ENCODE measurements at places on chromosomes 5 and 9. TPM values are rescaled to one million over a fixed set of nuclear protein-coding genes. Genes with fewer than 3 reads are reported as not detected.
A peak's percentile ranks its signal among the peaks of the same experiment; 100 is the strongest.

DNA sequence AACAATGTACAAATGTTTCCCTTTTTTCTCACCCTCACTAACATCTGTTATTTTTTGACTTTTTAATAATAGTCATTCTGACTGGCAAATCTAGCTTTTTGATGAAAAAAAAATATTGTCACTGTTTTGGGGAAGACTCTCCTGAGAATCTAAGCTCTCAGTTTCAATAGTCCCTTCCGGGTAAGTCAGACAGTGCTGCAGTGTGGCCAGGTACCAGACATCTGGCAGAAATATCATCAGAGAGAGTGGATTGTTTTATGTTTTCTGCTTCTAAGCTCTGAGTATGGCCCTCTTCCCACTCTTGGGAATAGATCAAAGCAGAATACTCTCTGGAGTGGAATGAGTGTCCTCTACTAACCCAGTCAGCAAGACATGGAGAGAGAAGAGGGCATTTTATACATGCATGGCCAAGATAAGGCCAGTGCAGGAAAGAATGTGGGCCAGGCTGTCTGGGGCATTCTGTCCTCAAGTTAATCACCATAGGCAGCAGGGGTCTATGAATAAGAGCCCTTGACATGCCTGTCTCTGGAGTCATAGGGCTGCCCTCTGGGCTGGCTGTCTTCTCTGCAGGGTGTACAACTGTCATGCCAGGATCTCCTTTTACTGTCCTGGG is 38.5 kb upstream of the OR2S2 start:
- H3K36me3 ChIP-seq, result no peaks in the 10 kb centered on the region
- DNase-seq, result no peak
- no peak overlapping the region for H3K4me3 ChIP-seq
- H3K27ac ChIP-seq, result no peak overlapping the region
- H3K4me1 ChIP-seq, result no peaks in the 10 kb centered on the region

DNA sequence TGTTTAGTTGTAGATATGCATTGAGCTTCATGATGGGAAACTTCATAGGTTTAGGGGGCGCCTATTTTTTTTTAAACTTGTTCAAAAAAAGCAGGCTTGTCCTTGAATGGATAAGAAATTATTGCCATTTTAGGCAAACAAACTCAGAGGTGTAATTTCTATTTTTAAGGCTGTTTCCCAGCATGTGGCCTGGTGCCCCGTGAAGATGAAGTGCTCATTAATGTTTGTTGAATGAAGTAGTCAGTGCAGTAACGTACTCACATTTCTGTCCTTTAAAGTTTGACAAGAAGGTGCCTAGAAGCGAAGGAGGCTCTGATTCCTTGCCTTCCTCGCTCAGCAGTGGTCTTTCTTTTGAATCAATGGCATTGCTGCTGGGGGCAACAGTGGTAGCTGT is 54.3 kb downstream of the ZNF618 start:
- no peak for DNase-seq
- H3K4me1 ChIP-seq, result no peaks in the 10 kb centered on the region
- no peak overlapping the region for H3K27ac ChIP-seq
- no peak overlapping the region for H3K4me3 ChIP-seq

GRCh38 chr5:65928322-65928752 is 2.0 kb downstream of the ERBIN start:
- H3K4me3 ChIP-seq, result peak overlapping the region; percentile 98
- H3K36me3 ChIP-seq, result no peaks in the 10 kb centered on the region
- no peak for DNase-seq
- peaks cover 26% of the 10 kb centered on the region for H3K4me1 ChIP-seq
- no peaks in the 10 kb centered on the region for H3K27me3 ChIP-seq

DNA sequence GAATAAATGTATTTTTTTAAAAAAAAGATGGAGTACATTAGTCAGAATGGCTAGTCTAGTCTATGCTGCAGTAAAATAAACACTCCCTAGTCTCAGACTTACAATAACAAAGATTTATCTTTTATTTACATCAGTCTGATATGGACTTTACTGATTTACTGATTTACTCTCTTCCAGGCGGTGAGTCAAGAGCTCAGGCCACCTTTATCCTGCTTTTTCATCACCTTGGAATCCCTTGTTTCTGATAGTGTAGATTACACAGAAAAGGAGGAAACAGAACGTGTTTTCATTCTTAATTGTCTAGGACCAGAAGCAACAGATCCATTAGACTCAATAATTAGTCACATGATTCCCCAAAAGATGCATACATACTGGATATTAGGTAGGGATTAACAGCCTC is 290.1 kb upstream of the TRPC7 start:
- H3K4me3 ChIP-seq, result no peak overlapping the region
- H3K27me3 ChIP-seq, result no peaks in the 10 kb centered on the region
- H3K27ac ChIP-seq, result no peak overlapping the region
- H3K4me1 ChIP-seq, result peaks cover 4% of the 10 kb centered on the region
- H3K36me3 ChIP-seq, result no peaks in the 10 kb centered on the region

Gene WDR31
- total RNA-seq, result 1.9 TPM

Gene DOLK
- 25.9 TPM for total RNA-seq

GRCh38 chr5:175448276-175448675 is 4.3 kb upstream of the DRD1 start:
- no peaks in the 10 kb centered on the region for H3K36me3 ChIP-seq
- DNase-seq, result no peak
- H3K4me3 ChIP-seq, result no peak overlapping the region
- no peak overlapping the region for H3K27ac ChIP-seq
- H3K27me3 ChIP-seq, result no peaks in the 10 kb centered on the region

GRCh38 chr5:137826067-137826466 is 41.6 kb upstream of the MYOT start:
- DNase-seq, result no peak
- no peak overlapping the region for H3K27ac ChIP-seq
- H3K4me3 ChIP-seq, result no peak overlapping the region
- H3K36me3 ChIP-seq, result no peaks in the 10 kb centered on the region
- no peaks in the 10 kb centered on the region for H3K27me3 ChIP-seq

- no peaks in the 10 kb centered on the region for H3K27me3 ChIP-seq
- H3K4me3 ChIP-seq, result no peak overlapping the region
- no peaks in the 10 kb centered on the region for H3K36me3 ChIP-seq
- DNase-seq, result no peak
Observed at GRCh38 chr9:129637673-129638439, 4.1 kb downstream of the ASB6 start.

Gene KIF2A
- 65.6 TPM for total RNA-seq

- no peaks in the 10 kb centered on the region for H3K4me1 ChIP-seq
- no peak overlapping the region for H3K4me3 ChIP-seq
- no peak overlapping the region for H3K27ac ChIP-seq
- DNase-seq, result peak; percentile 20
- no peaks in the 10 kb centered on the region for H3K36me3 ChIP-seq
Observed at GRCh38 chr9:121023064-121023463, 27.0 kb downstream of the C5 start.

Gene RECK
- total RNA-seq, result 1.8 TPM

Measured in Caco-2 (cell line).